CD4-positive, alpha-beta memory T cell (primary cell): ENCODE measurements at places on chromosomes 3 and 15.

DNA sequence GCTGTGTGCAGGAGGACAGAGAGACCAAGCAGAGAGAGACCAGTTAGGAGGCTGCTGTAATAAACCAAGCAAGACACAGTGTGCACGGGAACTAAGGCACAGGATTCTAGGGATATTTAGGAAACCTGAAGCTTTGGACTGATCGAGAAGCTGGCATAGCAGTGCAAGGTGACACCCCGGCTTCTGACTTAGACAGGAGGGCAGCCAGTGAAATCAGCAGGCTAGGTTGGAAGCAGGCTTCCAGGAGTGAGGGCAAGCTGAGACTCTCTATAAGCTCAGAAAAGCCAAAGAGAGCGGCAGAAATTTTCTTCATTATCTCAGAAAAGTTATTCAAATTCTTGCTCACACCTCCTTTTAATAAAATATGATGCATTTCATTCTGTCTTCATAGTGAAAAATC lies 104.6 kb downstream of the LIPC start:
- no peaks in the 10 kb centered on the region for H3K27me3 ChIP-seq
- no peaks in the 10 kb centered on the region for H3K36me3 ChIP-seq

DNA sequence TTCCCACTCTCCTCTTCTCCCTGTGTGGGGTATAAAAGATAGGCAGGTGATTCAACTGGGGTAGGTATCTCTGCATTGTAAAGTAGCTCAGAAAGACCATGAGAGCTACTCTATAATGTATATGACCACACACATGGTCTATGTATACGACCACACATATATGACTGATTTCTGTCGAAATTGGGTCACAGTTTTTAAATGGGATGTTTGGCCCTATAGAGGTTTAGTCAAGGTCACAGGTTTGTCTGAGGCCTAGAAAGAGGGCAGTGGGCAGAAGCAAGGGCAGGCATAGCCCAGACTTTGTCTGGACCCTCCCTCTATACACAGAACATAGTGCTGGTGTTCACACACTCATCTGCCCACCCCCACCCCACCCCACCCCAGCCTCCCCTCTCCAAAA lies 4.4 kb downstream of the LAMP3 start:
- no peak overlapping the region for H3K4me3 ChIP-seq
- H3K36me3 ChIP-seq = no peaks in the 10 kb centered on the region
- no peak for DNase-seq
- no peak overlapping the region for H3K27ac ChIP-seq
- no peaks in the 10 kb centered on the region for H3K27me3 ChIP-seq

DNA sequence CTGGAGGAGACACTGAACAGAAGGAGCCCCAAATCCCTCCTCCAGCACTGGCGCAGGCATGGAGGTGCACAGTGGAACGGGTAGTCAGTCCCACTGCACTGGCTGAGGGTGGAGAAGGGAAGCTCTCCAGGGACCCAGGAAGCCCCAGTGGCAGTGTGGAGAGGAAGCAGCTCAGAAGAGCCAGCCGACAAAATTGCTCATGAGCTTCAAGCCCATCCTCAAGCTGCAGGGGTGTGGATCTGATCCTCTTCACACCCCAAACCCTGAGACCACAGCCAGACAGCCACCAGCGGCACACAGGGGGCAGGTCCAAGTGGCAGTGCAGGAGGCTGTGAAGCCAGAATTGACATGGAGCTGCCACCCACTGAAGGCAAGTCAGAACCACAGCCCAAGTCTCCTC lies 32.1 kb downstream of the CYFIP1 start:
- H3K4me1 ChIP-seq = no peaks in the 10 kb centered on the region
- no peaks in the 10 kb centered on the region for H3K36me3 ChIP-seq
- DNase-seq = no peak

DNA sequence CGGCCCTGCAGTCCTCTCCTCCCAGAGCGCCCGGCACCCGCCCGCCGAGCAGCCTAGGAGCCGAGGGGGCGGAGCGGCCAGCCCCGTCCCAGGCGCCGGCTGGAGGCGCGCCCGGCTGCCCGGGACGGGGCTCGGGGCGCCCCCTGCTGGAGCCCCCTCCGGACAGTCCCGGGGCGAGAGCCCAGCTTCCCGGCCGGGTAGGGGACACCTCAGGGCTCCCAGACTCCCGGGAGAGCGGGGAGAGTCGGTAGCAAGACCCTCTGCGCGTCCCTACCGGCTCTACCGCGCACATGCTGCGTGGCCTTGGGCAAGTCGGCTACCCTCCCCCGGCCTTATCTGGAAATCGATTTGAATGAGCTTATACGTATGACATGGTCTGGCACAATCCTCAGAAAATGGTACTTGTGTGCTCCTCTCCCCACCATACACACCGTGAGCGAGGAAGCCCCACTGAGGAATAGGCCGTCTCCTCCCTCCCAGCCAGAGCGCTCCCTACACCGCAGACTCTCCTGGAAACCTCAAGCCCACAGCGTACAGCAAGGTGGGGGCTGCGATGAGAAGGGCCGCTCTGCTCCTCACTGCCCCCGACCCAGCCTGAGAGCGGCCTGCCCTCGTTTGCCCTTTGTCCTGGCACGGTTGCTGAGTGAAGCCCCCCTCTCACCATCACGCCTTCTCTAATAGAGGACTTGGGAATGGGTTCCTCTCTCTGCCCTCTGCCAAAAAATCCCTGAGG lies at the start of gene DAPK2:
DAPK2 (minus strand) TSS at position 65 of the 733 bp plus-strand sequence. CDS start 6,224 bp downstream, outside the sequence.
- H3K27me3 ChIP-seq = no peaks in the 10 kb centered on the region
- peak; percentile 64 for DNase-seq
- peaks cover 12% of the 10 kb centered on the region for H3K4me1 ChIP-seq
- no peaks in the 10 kb centered on the region for H3K36me3 ChIP-seq

DNA sequence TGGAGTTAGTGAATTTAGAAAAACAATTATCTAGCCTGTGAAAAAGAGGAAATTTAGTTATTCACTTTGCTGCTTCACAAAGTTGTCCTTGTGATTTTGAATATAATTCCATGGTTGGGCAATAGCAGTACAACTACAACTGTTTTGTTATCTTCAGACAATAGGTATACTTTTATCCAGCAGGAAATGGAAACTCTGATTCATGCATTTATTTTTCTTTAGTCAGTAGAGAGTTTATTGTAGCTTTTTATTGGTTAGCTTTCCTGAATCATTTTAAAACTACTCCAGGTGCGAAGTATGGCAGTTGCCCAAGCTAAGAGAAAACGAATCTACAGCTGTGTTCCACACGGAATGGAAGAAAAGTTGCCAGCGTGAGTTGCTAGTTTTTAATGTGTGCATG lies 80.3 kb downstream of the TM4SF4 start:
- H3K4me3 ChIP-seq = no peak overlapping the region
- H3K27ac ChIP-seq = no peak overlapping the region
- no peak for DNase-seq
- H3K27me3 ChIP-seq = no peaks in the 10 kb centered on the region
- no peaks in the 10 kb centered on the region for H3K36me3 ChIP-seq
- no peaks in the 10 kb centered on the region for H3K4me1 ChIP-seq
